CD4-positive, alpha-beta T cell treated with Interleukin-15 for 1 hour (primary cell): ENCODE measurements at places on chromosomes 5 and 9.
A peak's percentile ranks its signal among the peaks of the same experiment; 100 is the strongest.

- no peak for DNase-seq
Observed at GRCh38 chr9:136550439-136551289, 4.8 kb upstream of the NOTCH1 start.

- no peak for DNase-seq
Observed at GRCh38 chr9:33956544-33956943, 92.1 kb downstream of the UBAP2 start.

DNA sequence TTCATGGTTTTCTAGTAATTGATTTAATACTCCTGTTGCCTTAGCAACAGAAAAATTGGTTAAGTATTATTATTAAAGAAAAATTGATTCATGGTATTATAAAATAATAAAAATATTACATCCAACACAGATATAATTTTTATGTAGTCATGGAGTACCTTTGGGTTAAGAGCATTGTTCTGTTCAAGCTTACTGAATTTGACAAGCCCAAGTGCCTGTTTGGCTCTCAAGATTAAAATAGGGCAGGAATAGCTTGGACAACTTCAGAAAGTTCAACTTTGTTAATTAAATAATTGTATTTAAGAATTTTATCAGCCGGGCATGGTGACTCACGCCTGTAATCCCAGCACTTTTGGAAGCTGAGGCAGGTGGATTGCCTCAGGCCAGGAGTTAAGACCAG, 82.0 kb downstream of the NIPBL start:
- no peak for DNase-seq

- no peak for DNase-seq
Observed at GRCh38 chr5:83474991-83475390, 3.4 kb downstream of the VCAN start.

DNA sequence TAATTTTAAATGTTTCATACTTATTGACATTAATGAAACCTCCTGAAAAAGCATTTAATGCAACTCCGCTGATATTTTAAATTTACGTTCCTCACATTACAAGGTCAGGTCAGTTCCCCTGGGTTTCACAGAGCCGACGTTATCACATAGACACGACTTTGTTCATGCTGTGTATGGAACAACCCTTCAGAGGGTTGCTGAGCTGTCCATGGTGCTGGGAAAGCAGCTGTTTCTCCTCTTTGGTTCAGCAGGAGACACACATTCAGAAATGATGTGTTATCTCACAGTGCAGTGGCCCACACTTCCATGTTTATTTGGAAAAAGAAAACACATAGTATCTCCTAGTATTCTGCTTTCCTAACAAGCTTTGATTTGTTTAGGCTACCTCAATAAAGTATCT, 53.5 kb downstream of the PPP2R2B start:
- no peak for DNase-seq

GRCh38 chr5:60522292-60522905, 177.6 kb downstream of the DEPDC1B start:
- no peak for DNase-seq

DNA sequence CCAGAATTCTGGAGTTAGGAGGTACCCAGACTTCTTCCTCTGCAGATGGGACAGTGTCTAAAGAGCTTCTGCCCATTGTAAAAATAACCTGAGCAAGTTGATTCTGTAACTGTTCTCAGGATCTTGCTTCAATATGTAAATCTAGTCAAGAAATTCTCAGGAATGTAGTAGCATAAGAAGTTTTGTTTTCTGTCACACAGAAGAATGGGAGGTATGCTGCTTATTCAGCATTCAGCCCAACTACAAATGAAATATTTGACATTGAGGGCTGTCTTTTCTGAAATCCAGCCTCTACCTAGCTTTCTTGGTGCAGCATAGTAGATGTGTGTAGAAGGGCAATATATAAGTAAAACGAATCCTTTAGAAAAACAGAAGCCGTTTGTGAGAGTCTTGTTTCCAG, 13.8 kb downstream of the MACIR start:
- no peak for DNase-seq

DNA sequence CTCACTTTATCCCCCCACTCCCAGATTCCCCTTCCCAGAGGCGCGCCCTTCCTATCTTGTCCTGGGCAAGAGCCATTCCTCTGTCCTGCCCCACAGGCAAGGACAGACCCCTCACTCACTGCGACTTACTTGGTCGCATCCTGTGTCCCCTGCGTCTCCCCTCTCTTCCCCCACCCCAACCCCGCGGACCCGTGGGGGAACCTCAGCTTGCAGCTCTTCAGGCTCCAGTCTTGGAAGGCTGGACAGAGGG, 542 bp downstream of the GGTA1 start:
- DNase-seq = no peak

GRCh38 chr9:108002371-108002956, 512.9 kb upstream of the KLF4 start:
- DNase-seq = peak; percentile 37

GRCh38 chr9:94911986-94912635, 185.6 kb downstream of the AOPEP start:
- DNase-seq = no peak

GRCh38 chr9:36924757-36925432, 109.2 kb downstream of the PAX5 start:
- no peak for DNase-seq

- no peak for DNase-seq
Observed at GRCh38 chr9:105342147-105342505, 97.7 kb downstream of the SLC44A1 start.

DNA sequence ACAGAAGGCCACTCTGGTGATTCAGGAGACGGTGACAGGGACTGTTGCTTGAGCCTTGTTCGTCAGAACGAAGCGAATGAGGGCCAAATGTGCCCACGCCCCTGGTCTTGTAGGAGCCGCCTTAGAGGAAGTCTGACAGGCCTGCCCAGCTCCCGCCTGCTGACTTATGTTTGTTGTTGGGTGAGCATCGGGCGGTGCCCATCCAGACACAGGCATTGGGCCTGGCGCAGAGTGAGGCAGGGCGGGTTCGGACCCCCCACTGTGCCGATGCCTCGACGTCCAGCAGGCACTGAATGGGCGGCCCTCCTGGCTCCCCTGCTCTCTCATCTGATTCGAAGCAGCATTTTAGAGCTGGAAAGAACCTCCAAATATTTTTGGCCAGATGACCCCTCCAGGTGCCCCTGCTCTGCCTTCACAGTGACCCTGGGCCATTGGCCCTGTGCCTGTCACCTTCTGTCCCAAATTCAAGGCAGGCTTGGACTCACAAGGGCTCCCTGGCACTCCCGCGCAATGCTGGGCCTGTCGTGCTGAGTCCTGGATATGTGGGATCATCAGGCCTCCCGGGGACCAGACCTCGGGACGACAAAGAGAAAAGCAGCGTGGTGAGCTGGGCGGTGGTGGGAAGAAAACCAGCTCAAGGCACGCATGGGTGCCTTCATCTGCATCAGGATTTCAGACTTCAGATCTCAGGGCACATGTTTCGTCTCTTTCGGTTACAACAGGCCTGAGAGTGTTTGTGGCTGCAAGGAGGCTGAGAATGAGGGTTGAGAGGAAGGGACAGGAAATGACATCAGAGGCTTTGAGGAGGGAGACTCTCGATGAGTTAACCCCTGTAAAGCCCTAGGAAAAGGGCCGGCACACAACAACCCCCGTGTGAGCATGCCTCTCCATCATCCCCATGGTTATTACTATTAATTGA, 37.1 kb upstream of the OLFM1 start:
- no peak for DNase-seq

DNA sequence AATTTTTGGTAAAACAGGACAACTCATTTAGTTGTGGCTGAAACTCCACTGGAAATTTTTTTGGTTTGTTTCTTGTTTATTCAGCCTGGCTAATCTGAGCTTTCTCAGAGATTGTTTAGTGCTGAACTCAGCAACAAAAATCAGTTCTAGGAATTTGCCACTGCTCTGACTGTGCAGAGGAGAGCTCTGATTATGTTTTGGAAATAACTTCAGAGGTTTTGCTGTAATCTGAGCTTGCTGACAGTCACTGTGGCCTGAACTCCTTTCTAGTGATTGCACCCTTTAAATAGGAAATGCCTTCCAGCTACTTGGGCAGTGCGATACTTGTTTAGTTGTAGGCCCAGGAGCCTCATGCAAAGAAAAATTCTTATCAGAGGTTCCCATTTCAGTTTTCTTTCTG, 60.2 kb downstream of the OSTF1 start:
- DNase-seq = no peak
